ENCODE measurements at places on chromosomes 7 and 10.

DNA sequence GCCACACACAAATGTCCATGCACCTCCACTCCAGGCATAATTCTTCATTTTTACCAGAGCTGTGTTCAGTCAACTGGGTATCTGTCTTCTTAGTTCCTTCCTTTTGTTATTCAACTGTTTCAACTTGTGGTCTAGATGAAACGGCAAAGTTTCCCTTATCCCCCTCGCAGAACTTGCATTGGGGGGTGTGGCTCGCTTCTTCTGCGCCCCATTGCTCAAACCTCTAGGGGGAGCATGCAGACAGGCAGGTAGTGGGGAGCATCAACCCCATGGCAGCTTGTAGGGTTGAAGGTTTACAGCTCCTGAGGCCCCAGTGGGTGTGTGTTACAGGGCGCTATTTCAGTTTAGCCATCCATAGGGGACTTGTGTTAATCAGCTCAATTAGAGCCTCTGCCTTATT lies 38.3 kb upstream of the COBL start:
- no peak for DNase-seq

GRCh38 chr10:72759584-72759983 lies 67.6 kb downstream of the MCU start:
- DNase-seq: peak; percentile 73

DNA sequence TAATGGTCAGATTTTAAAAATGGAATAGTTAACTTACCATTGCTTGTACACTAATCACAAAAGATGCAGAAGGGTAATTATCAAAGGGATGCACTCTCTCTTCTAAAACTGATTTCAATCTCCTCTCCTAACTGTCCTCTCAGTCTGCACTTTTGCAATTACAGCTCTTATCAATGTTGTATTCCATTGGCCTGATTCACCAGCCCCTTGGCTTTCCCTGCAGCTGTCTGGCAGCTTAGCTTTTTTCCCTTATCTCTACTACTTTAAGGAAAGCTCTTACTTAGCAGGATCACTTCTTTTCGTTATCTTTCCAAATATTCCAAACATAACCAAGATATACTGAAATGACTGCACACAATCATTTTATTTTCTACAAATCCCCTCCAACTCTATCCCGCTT lies 448.8 kb downstream of the GRM8 start:
- DNase-seq: no peak

DNA sequence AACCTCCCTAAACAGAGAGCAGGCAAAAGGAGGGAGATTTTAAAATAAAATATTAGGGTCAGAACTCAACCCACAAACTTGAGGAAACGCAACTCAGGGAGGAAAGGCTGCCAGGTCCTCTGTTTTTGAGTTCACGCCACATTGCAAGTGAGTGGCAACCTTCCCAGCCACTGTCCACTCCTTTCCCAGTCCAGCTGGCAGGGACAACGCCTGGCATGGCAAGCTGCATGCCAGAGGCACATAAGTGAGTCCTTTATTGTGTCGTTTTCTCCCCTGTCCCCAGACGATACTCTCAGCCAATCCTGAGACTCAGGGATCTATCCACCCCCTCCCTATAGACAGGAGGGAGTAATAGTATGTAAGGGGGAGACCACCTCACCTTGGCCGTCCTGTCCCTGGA lies 22.4 kb downstream of the FBXW4 start:
- DNase-seq: no peak

GRCh38 chr7:101987494-101987893 lies 170.1 kb downstream of the CUX1 start:
- no peak for DNase-seq

Measured in OCI-M1 (cell line).